ENCODE measurements at places on chromosomes 1 and 21.
A peak's percentile ranks its signal among the peaks of the same experiment; 100 is the strongest.

GRCh38 chr1:42788021-42788420 lies 3.2 kb downstream of the TMEM269 start:
- DNase-seq: no peak

DNA sequence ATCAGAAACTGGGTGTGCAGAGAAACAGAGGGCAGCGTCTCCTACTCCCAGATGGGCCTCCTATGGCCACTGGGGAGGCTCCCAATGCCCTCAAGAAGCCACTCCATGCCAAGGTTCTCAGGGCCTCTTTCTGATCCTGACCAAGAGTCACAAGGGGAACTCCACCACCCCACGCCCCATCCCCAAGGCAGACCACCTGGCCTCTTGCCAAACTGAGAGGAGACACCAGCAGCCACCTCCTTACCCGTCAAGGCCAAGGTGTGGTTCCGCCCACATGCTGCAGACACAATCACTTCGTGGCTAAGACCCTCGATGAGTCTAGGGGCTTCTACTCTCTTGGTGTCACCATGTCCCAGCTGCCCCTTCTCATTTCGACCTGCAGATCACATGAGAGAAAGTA lies 17.0 kb downstream of the RCC2 start:
- no peak for DNase-seq

GRCh38 chr1:40848530-40849189 lies 13.5 kb downstream of the CITED4 start:
- DNase-seq: peak; percentile 46

DNA sequence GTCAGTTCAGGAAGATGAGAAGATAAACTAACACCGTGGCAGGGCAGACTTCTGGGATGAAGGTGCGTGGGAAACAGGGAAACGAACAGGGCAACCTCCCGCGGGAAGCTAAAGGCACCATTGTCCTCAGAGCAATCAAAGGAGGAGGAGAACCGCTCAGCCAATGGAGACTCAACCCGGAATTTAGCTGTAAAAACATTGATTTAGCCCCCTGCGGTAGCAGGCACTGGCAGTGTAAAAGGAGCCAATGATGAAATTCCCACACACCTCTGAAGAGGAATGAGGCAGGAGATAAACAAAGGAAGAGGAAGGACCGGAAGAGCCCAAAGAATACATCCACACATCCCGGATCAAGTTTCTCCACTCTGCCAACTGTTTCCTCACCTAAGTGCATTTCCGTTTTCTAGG lies 19.5 kb downstream of the HLCS start:
- DNase-seq: no peak

GRCh38 chr1:26771643-26772321 lies 16.0 kb upstream of the PIGV start:
- DNase-seq: no peak

- no peak for DNase-seq
Measured at GRCh38 chr1:98674075-98674781, 12.7 kb downstream of the SNX7 start.

- DNase-seq: no peak
Measured at GRCh38 chr21:45525910-45526306, 16.3 kb downstream of the SLC19A1 start.

GRCh38 chr1:94648225-94649007 lies 106.9 kb upstream of the F3 start:
- DNase-seq: no peak

DNA sequence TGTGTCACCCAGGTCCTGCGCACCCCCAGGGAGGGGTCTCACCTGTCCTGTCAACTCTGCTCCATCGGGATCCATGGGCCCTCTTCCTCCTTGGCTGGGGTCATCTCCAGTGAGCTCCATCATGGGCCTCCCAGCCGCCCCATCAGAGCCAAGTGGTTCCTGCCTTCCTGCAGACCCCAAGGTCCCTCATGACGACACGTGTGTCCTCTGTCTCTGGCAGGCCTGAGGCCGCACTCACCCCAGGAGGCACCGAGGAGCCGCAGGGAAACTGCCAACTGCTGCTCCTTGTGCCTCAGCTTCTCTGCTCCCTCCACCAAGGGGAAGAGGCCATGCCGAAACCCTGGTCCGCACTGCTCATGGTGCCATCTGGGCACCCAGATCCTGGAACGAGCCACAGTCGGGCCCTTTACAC lies 46.8 kb downstream of the COL18A1 start:
- no peak for DNase-seq

- peak; percentile 57 for DNase-seq
Measured at GRCh38 chr1:45490121-45490625, 790 bp downstream of the TESK2 start.

- DNase-seq: no peak
Measured at GRCh38 chr1:41003127-41003639, 18.3 kb downstream of the SLFNL1 start.

DNA sequence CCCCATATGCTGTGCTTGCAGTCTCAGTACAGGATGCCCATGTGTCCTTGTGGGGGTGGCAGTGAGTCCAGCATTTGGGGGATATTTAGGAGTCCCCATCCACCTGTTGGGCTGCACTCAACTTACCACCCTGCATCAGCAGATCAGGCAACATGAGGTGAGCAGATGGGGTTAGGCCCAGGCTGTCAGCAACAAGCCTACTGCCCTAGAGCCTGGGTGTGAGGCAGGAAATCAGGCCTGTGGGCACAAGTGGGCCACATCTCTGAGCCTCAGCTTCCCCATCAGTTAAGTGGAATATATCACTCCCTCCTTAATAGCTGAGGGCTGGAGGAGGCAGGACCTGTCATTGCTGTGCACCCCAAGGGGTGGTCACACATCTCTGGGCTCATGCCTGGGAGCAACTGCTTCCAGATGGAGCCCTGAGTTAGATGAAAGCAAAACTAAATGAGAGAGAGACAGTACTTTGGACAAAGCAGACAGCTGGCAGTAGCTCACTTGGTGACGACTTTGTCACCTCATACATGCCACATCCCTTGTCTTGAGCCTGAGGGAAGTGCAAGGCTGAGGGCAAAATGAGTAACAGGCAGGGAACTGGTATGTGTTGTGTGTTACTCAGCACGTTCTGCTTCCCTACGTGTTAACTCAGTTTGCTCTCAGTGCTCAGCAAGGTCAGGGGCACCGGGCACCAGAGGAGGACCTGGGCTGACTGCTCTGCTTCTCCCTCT lies 48.4 kb downstream of the TRIM11 start:
- no peak for DNase-seq

- DNase-seq: no peak
Measured at GRCh38 chr1:228090613-228091081, 8.1 kb downstream of the ARF1 start.

DNA sequence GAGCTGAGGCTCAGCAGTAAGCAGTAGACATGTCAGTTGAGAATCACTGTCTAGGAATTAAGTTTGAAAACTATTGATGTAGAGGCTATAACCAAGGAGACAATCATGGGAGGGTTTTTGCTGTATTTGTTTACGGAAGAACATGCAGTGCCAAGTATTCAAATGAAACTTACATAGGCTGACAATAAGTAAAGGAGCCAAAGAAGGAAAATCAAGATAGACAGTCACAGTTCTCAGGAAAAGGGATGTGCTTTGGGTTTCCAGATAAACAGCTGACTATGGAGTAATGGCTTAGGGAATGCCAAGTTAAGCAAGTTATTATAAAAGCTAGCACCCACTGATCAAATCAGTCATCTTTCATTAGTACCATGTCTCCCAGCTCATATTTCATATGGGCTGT lies 21.5 kb downstream of the GNG12 start:
- DNase-seq: no peak

DNA sequence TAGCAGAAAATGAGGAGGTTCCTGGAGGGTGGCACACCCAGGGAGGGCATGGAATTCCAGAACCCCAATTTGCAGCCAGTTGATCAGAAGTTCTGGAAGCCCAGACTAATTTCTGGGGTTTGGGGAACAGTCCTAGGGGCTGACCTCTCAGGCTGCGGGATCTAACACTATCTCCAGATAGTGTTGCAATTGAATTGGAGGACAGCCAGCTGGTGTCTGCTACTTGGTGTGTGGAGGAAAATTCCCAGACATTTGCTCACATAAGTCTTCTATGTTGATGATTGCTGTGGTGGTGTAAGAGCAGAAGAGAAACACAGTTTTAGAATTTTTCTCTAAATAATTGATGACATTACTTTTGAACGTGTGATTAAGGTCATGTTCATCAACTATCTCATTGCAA lies 154.3 kb upstream of the RNPC3 start:
- DNase-seq: no peak

DNA sequence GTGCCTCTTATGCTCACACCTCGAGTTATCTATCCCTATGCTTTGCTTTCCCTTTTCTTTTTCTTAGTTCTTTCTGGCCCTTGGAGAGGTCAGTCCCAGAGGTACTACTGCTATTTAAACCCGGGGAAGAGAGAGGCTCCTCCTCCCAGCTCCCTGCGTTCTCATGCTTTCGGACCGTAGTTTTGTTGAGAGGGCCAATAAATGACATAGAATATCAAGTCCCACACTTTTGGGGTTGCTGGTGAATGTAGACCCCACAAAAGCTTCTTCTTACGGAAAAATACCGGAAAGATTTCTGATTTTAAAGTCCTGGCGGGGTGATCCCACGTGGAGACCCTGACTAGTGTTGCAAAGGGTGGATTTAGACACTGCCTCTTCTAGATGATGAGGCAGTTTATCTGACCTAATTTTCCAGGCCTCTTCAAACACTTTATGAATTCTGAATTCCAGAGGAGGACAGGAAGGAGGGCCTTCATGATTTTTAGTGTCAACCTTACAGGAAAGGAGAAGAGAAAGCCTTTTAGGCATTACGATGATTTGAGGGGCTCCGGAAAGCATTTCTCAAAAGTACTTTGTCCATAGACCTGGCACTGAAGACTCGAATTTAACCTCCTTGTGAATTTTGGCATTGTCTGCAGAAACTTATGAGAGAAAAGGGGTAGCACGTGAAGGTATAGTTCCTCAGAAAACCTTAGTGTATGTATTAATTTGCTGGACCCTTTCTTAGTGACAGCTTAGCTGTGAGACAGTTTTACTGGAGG lies 694 bp downstream of the TMEM167B start:
- peak; percentile 74 for DNase-seq

All from erythroblast (primary cell).